Epithelial cell of esophagus (primary cell): ENCODE measurements at places on chromosomes 5 and 9.

- peak; percentile 61 for DNase-seq
Measured at GRCh38 chr5:52893105-52893504, 96.0 kb upstream of the ITGA2 start.

- no peak for DNase-seq
Measured at GRCh38 chr5:143413958-143414669, 10.6 kb upstream of the NR3C1 start.

- DNase-seq = no peak
Measured at GRCh38 chr5:89173528-89173927, 290.5 kb upstream of the MEF2C start.

- peak; percentile 80 for DNase-seq
Measured at GRCh38 chr5:81506900-81507588, 113.1 kb upstream of the ACOT12 start.

- DNase-seq = no peak
Measured at GRCh38 chr5:160185626-160186360, 43.5 kb upstream of the FABP6 start.

GRCh38 chr5:36631154-36631553 is 24.7 kb downstream of the SLC1A3 start:
- no peak for DNase-seq

DNA sequence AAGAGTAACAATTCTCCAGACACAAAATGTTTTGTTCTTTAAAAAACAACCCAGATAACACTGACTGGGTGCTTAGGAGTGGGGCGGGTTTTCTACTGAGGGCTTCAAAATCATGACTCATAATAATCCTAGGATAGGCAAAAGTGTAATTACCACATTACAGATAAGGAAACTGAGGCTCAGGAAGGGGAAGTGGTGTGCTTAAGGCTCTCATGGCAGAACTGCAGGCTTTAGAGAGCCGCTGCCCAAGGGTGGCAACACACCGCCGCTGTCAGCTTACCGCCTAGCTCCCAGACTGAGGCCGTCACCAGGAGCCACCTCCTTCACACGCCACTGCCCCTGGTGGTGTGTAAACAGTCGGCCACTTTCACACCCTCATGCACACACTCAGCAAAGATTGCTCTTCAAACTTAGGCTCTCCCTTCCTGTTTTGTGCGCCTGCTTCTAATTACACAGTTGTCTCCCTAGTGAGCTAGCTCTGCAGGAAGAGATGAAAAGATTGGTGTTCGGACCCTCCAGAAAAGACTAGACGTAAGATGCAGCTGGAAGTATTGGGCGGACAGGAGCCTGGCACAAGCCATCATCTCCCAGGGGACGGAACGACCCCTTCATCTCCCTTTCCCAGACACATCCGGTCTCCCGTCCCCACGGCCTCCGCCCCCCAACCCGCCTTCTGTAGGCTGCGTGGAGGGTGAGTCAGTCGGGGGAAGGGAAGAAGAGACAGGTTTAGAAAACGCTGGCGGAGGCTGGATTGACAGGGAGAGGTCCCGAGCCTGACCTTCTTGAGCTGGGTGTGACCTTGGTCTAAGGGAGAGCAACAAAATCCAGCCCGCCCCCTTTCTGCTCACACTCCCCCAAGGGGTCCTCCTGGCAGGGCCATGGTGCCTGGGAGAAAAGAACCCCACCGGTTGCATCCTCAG is 162.7 kb downstream of the SYK start:
- no peak for DNase-seq

DNA sequence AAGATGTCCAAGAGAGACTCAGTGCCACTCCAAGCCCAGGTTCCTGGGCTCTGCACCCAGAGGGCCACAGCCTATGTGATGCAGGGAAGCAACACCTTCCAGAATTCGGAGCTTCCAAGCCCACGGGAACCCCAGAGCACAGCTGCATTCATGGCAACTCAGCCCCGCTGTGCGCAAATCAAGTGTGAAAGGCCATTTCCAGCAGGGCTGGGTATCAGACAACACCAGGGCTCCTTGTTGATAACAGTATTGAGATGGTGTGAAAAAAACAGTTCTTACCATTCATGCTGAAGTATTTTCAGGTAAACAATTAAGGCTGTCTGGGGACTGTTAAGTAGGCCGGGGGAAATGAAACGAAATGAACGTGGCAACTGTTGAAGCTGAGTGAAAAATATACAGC is 10.1 kb downstream of the ROR2 start:
- DNase-seq = no peak

GRCh38 chr9:137303151-137303892 is 1.3 kb upstream of the NRARP start:
- peak; percentile 78 for DNase-seq

DNA sequence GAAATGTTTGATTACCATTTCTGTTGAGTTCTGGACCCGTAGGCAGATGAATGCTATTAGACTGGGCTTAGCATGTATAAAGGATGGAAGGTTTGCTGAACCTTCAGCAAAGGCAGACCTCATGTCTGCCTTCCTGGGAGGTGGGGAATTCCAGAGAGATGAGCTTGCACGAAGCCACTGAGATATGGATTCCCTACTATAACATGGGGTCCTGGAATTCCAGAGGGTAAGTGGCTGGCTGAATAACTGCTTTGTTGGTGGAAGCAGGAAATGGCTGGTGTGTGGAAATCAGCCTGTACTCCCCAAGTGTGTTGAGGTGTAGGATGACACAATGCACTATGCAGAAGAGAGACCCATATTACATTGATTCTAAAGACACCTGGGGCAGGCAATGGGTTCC is 526.4 kb downstream of the CTNND2 start:
- DNase-seq = no peak

GRCh38 chr9:35627575-35627974 is 9.4 kb upstream of the CD72 start:
- DNase-seq = no peak

- no peak for DNase-seq
Measured at GRCh38 chr5:43020399-43020746, 19.7 kb downstream of the ANXA2R start.

DNA sequence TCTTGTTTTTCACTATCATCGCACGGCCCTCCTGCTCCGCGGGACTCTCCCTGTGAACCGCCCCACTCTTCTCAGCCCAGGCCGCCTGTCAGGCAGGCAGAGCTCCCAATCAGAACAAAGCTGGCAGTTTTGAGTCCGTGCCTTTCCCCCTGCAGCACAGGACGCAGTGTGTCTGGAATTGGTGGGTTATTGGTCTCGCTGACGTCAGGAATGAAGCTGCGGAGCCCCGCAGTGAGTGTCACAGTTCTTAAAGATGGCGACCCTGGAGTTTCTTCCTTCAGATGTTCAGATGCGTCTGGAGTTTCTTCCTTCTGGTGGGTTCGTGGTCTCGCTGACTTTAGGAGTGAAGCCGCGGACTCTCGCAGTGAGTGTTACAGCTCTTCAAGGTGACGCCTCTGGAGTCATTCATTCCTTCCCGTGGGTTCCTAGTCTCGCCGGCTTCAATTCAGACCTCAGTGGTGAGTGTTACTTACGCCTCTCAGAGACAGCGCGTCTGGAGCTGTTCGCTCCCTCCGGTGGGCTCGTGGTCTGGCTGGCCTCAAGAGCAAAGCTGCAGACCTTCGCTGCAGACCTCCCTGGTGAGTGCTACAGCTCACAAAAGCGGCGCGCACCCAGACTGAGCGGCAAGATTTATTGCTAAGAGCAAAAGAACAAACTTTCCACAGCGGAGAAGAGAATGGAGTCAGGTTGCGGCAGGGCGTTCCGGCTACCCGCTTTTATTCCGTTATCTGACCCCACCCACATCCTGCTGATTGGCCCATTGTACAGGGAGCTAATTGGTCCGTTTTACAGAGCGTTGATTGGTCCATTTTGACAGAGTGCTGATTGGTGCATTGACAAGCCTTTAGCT is 7.4 kb downstream of the ZDHHC11B start:
- DNase-seq = no peak

- peak; percentile 69 for DNase-seq
Measured at GRCh38 chr9:21974722-21975409, 19.3 kb downstream of the CDKN2A start.

- no peak for DNase-seq
Measured at GRCh38 chr9:80538976-80539375, 967.2 kb downstream of the TLE4 start.

- peak; percentile 34 for DNase-seq
Measured at GRCh38 chr9:80885894-80886293, 803.5 kb downstream of the TLE1 start.

GRCh38 chr5:179410291-179411160 is 65.3 kb upstream of the ADAMTS2 start:
- DNase-seq = no peak

GRCh38 chr5:71839096-71839884 is 120.2 kb downstream of the CARTPT start:
- peak; percentile 33 for DNase-seq

DNA sequence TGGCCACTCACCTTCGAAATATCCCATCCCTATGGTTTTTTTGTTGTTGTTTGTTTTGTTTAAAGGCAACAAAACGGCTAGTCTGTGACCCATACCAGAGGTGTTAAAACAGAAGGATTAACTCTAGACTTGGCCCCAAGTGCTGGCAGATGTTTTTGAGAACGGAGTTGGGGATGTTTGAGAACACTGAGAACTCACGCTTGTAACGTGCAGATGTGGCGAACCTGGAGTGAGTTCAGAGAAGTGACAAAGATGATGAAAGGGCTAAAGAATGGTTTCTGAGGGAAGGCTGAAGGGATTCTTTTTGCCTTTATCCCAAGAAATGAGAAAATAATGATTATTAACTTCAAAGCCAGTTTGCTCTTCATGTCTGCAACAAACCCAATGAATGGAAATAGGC is 286.5 kb downstream of the ZNF608 start:
- DNase-seq = no peak

DNA sequence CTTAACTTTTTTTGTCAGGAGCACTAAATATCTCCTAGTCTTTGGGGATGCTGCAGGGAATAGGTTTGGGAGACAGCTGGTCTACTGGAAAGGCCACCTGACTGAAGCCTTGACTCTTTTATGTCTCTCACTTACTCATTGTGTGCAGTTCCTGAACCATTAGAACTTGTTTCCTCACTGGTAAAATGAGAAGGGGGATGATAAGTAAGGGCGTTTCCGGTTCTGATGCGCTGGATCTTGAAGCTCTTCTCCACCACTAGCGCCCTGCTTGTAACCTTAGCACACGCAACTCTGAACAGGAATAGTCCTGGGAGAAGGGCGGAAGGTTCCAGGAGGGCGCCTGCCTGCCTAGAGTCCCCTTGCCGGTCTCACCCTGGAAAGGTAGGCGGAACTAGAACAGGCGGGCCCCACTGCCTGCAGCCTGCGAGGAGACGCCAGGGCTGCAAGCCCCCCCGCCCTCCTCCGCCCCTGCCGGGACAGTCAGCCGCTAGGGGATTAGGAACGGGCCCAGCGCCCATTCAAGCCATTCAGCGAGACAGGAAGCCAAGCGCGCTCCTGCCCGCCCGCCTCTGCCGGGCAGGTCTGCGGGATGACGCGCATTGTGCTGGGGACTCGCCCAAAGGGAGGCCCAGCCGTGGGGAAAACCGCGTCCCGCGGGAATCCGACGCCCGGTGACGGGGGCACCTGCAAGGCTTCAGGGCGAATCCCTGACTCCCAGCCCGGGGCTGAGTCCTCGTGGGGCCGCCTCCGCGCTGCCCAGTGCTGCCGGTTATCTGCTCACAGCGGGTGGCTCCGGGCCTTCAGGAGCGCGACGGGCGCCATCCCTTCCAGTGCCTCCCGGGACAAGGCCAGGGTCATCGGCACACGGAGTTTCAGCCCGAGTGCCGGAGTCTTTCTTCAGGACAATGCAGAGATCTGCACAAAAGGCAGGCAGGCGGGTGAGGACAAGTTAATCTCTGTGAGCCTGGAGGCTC is 44.0 kb upstream of the XPA start:
- DNase-seq = peak; percentile 87

DNA sequence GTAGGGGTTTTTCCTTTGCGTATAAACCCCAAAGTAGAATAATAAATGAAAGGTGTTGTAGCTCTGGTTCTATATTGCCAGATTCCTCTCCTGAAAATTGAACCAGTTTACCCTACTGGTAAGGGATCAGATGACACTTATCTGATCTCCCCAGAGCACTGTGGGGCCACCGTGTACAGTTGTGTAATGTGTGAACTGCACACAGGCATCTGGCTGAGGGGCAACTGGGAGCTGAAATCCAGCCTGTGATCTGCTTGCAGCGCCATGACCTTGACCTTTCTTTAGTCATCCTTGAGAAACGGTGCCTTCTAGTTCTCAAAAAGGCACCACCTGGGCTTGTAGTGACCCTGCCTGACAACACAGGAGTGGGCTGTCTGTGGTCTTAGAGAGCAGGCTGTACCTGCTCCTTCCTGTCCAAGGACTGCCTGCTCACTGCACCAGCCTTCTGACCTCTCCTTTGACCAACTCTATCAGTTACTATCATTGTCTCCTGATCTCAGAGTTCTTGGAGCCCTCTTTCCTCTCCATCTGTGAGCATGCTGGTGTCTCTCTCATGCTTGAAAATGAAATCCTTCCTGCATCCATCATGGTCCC is 40.2 kb downstream of the PDE6A start:
- no peak for DNase-seq

GRCh38 chr9:129500161-129500862 is 120.6 kb downstream of the C9orf50 start:
- DNase-seq = no peak

- DNase-seq = no peak
Measured at GRCh38 chr5:95177456-95177855, 107.4 kb downstream of the MCTP1 start.

DNA sequence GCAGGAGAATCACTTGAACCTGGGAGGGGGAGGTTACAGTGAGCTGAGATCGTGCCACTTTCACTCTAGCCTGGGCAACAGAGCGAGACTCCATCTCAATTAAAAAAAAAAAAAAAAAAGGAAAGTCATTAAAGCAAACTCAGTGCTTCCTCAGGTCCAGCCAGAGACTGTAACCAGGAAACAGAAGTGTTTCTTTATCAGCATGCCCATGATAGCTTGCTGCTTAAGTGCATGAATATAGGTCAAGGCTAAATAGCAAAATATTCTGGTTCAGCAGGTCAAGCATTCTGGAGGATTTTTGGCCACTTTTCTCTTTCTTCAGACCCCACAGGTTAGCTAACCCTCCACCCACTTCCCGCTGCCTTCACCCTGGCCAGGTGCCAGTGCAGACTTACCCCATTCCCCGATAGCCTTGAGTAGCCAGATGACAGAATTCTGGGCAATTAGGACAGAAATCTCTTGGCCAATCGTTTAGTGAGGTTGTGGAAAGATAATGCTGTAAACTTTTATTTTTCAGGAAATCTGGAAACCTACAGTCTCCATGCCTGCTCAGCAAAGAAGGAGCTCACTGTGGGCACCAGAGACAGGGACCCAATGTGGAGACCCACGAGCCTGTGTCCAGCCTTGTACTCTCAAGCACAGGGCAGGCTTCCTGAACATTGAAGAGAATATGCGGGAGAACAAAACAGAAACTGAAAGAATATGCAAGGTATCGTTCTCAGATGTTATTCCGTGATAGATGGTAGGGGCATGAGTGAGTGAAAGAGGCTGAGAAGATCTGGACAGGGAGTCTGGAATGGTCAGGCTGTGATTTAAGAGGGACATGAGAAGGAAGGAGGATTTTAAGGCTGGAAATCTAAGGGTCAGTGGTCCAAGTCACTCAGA is 4.2 kb upstream of the UGT3A2 start:
- DNase-seq = no peak

GRCh38 chr5:139844472-139845145 is 49.0 kb downstream of the PSD2 start:
- peak; percentile 59 for DNase-seq
